ENCODE measurements at places on chromosomes 11 and 22.
A peak's percentile ranks its signal among the peaks of the same experiment; 100 is the strongest.

GRCh38 chr11:40207416-40207815 lies 1252.0 kb downstream of the LRRC4C start:
- no peak for DNase-seq

DNA sequence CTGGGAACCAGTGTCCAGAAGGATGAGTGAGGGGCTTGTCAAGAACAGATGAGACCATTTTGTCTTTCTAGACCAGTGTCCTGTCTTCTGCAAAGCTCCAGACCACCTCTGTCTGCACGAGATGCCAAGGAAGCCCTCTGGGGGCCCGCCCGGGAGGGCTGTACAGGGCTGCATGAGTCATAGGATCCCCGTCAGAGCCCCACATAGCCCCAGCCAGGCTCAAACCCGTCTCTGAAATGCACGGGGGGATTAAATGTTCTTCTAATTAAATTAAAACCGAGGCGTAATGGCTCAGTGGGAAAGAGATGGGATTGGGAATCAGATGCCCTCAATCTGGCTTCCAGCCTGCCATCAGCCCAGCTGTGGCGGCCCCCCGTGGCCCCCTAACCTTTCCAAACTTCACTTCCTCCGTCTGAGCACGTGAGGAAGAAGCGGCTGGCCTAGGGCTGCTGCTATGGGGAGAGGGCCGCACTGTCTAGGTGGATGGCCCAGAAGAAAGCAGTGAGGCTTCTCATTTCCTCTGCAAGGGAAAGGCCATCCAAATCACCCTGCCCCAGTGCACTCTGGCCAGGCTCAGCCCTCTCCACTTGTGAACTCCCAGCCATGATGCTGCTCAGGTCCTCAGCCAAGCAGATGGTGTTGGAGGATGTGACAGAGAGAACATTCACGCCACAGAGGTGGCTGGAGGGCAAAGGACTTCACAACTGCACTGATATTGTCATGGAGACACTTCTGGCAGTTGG lies 32.8 kb downstream of the KCNQ1OT1 start:
- no peak for DNase-seq

DNA sequence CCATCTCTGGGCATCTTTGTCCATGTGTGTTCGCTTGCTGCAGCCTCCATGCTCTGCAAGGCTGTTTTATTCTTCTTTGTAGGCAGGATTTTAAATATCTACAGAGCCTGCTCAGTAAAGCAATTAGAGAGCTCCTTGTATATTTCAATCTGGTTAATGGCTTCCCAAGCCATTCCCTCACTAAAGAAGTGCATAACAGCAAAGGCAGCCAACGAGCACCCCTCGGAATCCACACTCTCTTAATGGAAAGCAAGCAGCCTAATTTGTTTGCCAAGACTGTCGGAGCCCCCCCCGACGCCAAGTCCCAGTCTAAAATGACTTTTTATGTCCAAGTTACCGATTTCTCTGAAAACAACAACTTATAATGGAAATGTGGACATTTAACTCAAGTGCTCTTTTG lies 123.6 kb downstream of the ARL14EP start:
- no peak for DNase-seq

DNA sequence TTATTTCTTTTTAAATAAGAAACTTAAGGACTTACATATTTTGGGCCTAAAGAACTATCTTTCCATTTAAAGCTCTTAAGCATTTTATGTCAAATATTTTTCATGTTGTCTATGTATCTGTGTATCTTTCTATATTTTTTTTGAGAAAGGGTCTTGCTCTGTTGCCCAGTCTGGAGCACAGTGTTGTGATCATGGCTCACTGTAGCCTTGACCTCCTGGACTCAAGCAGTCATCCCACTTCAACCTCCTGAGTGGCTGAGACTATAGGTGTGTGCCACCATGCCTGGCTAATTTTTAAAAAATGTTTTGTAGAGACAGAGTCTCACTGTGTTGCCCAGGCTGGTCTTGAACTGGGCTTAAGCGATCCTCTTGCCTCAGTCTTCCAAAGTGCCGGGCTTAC lies 8.0 kb downstream of the STT3A start:
- no peak for DNase-seq

GRCh38 chr11:97610000-97610399 lies 1220.2 kb downstream of the JRKL start:
- DNase-seq, result no peak

GRCh38 chr11:70863993-70864392 lies 388.4 kb downstream of the SHANK2 start:
- DNase-seq, result no peak

DNA sequence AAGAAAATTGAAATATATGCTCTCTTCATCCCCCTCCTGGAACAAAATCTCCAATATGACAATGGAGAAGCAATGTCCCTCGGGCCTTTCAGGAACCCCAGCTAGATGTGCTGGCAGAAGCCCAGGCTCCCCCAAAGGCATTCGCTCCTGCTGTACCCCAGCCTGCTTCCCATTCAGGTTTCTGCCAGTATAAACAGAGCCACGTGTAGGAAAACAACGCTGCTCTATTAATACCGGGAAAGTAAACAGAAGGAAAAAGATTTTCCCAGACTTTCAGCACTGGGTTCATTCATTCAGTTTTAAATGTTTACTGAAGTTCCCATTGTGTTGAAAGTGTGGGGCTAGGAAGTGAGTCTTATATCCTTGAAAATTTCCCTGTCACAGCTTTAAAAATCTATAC lies 147.1 kb downstream of the CADM1 start:
- DNase-seq, result no peak

DNA sequence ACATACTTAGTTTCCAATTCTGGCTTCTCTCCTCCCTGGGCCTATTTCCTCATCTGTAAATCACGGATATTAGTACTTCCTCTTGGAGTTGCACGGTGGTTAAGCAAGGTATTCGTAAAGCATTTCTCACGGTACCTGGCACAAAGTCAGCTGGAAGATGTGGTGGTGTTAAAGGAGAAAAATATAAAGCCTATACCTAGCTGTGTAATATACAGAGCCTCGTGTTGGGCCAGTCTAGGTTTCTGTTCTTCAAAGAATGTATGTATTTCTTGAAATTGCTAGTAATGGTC lies 47.2 kb downstream of the DBX1 start:
- peak; percentile 45 for DNase-seq

DNA sequence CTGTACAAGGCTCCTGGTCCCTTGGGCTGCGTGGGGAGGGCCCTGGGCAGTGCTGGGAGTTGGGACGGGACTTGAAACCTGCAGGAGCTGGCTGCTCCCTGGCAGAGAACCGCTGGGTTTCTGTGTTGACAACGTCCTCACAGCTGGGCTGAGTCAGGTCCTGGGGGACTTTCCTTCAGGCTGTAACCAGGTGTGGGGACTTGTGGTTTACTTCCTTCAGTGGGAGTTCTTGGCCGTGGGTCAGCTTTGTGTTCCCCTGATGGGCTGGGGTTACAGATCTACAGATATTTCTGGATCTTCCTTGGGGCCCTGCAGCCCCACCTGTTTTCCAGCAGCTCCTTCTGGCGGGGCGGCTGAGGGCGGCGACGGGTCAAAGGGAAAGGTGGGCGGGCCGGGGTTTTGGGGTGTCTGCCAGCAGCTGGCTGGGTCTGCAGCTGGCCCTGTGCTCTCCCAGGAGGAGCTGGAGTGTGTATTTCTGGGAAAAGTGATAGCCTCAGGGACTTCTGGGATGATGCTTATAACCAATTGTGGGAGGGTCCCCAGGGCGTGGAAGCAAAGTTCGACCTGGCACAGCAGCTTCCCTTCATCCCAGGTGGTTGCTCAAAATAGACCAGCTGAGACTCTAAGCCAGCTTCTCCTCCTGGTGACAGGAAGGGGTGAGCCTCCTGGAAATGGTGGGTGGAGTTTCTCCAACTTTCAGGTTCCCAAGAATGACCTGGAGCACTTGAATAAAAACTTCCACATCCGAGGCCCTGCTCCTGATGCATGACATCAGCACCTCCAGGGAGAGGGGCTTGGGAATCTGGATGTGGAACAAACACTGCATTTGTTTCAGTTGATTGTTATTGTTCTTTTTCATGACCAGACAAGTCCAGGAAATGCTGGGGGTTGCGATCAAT lies 19.1 kb downstream of the ST14 start:
- no peak for DNase-seq

- DNase-seq, result no peak
Measured at GRCh38 chr11:19861171-19861570, 148.5 kb downstream of the NAV2 start.

DNA sequence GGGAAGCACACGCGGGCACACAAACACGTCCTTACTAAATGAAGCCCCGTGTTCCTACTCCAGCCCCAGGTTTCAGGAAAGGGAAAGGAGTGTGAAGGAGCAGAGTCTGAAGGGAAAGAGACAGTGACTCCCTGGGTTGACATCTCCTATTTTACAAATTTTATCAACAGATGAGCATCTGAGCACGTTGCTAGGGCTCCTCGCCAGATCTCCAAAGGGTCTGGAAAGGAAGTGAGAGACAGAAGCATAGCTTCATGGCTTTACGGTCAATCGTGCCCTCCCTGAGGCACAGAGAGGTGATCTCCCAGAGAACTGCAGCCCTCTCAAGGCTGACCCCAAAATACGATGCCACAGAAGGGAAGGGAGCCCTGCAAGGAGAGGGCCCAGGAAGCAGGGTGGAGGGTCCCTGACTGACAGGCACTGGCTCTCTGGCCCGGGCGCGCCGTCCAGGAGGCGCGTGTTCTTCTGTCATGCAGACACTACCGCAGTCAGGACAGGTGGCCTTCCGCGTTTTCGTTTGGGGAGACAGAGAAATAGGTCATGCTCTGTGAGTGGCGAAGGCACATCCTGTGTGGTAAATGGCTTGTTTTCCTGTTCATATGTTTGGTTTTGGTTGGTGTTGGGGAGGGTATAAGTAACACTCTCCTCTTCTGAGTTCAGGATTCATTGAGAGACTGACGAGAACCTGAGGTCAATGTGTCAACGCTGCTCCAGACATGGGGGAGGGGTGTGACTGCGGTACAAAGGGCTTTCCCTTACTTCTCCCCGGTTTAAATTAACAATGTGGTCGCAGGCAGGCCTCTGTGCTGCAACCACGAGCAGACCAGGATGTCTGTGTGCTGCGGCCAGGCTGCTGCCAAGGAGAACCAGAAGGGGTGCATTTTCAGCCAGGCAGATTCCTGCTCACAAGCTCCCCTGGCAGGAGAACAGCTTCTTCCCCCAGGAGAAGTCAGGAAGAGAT lies 813.3 kb downstream of the OPCML start:
- DNase-seq, result peak; percentile 27

- DNase-seq, result peak; percentile 99
Measured at GRCh38 chr11:36455658-36456111, 54.4 kb downstream of the TRAF6 start.

- DNase-seq, result no peak
Measured at GRCh38 chr22:38833061-38833460, 10.8 kb downstream of the NPTXR start.

GRCh38 chr11:118872403-118872821 lies 11.3 kb upstream of the CXCR5 start:
- no peak for DNase-seq

GRCh38 chr11:28274216-28274615 lies 166.0 kb downstream of the METTL15 start:
- DNase-seq, result no peak

- no peak for DNase-seq
Measured at GRCh38 chr11:79963856-79964645, 523.2 kb upstream of the TENM4 start.

DNA sequence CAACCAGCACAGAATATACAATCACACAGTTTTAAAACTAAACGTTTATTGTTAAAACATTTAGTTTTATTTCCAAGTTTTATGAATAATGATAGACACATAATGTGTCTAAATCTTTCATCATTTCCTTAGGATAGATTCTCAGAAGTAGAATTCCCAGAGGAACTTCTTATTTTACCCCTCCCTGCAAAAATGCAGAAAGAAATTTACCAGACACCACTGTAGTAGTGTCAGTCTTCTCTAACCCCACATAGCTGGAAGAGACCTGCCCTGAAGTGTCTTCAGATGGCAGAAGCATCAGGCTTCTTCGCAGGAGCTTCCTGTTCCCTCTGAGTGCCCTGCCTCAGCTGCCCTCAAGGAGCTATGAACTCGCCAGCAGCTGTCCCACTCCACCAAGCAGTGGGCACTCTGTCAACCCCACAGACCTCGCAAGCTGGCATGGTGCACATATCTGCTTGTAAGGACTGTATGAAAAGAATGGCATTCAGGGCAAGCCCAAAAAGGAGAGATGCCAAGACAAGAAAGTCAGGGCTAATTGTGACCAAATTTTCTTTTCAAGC lies 28.5 kb upstream of the PAK1 start:
- DNase-seq, result no peak

DNA sequence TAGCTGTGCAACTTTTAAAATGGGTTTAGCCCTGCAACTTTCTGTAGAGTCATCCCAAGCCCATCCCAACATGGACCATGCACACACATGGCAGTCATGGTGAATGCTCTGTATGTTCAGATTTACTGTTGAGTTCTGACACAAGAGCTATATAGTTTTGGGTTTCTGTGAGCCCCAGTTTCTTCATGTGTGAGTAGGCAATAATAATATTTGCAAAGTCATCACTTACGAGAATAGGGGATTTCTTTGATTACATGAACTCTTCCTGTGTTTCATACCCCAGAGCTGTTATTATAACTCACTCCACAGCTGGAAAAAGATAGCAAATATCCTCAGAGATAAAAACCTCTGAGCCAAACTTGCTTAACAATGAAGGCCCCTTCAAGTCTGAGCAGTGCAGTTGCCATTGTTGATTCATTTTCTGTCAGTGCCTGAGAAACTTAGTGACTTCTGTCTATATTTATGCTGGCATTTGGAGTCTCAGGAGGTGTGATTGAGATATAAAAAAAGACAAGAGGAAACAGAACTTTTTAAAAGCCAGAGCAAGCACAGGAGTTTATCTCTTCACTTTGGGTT lies 767.9 kb upstream of the API5 start:
- DNase-seq, result no peak

DNA sequence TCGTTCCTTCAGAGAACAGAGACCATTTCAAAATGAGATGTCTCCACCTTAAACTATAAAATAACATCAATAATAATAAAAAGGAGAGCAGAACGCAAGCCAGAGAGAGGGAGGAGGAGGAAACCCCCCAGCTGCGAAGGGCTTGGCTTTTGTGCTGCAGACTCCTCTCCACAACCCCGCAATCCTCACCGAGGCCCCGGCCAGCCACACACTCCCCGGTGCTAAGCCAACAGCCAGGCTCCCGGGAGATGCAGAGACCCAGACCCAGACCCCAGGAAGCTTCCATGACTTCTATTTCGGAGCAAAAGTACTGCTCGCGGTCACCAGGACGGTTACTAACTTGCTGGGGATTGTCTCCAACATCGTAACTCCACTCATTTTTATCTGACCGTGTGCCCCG lies 10.6 kb downstream of the PHF21B start:
- no peak for DNase-seq

- no peak for DNase-seq
Measured at GRCh38 chr11:97107604-97108003, 717.8 kb downstream of the JRKL start.
